ENCODE measurements at places on chromosomes 5 and 9. TPM values are rescaled to one million over a fixed set of nuclear protein-coding genes. Genes with fewer than 3 reads are reported as not detected.

- DNase-seq, result no peak
Measured at GRCh38 chr9:119986205-119986604, 593.8 kb downstream of the CDK5RAP2 start.

The PCDHA1 gene
- polyA plus RNA-seq, result not detected

The LPAR1 gene
- polyA plus RNA-seq, result 1.2 TPM

DNA sequence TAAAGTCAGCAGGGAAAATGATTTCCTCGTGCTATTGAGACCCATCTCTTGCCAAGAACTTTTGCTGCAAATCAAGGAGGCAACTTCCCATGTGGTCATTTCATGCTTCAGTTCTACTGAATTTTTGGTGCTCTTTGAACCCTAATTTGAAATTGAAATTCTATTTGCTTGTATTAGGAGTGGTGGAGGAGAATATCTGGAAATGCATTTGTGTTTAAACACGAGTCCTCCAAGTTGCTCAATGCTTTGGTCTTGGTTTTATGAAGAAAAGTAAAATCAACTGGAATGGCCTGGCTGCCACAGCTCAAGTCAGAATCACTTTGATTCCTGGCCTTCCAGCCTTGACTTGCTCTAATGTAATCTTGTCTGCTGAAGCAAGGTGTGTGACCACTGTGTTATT lies 613.2 kb downstream of the TLE1 start:
- no peak for DNase-seq

- no peak for DNase-seq
Measured at GRCh38 chr9:37729499-37729898, 24.1 kb upstream of the TRMT10B start.

Measured in liver (tissue), 10 donors.